Caco-2 (cell line): ENCODE measurements at places on chromosomes 1 and 21. TPM values are rescaled to one million over a fixed set of nuclear protein-coding genes. Genes with fewer than 3 reads are reported as not detected.

DNA sequence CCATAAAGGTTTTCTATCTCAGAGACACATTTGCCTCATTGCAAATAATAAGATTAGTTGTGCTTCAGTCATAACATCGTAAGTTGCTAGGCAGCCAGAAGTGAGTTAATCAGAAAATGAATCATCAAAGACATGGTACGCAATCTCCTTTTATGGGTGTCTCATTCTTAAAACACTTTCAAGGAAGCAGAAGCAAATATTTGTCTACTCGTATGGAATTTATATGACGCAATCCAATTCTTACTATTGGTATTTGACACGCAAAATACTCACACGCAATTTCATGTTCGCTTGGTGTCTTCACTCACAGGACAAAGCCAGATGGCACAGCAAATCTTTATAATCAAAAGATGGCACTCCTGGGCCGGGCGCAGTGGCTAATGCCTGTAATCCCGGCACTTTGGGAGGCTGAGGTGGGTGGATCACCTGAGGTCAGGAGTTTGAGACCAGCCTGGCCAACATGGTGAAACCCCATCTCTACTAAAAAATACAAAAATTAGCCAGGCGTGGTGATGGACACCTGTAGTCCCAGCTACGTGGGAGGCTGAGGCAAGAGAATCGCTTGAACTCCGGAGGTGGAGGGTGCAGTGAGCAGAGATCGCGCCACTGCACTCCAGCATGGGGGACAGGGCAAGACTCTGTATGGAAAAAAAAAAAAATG is 56.4 kb downstream of the HLCS start:
- H3K4me3 ChIP-seq, result no peak overlapping the region
- peaks cover 26% of the 10 kb centered on the region for H3K4me1 ChIP-seq
- H3K27me3 ChIP-seq, result no peaks in the 10 kb centered on the region
- peak overlapping the region; percentile 99 for H3K27ac ChIP-seq
- DNase-seq, result peak; percentile 78
- no peaks in the 10 kb centered on the region for H3K36me3 ChIP-seq

DNA sequence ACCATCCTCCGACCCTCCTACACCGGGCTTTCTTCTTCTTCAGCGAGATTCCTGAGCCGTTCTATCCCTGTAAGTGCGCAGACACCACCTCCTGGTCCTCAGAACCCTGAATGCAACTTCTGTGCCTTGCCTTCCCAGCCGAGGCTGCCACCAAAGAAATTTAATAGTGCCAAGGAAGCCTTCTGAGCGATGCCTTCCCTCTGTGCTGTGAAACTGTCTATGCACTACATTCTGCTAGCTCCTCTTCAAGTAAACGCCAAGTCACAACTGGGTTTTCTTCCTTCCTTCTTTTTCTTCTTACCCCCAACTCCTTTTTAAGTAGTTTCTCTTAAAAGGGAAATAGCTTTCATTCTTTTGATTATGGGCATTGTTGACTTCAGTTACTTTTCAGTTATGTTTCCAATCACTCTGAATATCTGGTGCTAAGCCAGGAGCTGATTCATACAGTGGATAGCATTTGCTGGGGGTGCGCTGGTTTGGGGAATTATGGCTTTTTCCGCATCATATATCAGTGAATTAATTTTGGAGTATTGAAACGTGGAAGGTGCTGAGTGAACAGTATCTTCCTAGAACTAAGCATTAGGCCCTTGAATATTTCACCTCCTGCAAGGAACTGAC is 38.6 kb upstream of the GPR88 start:
- H3K4me3 ChIP-seq, result no peak overlapping the region
- H3K36me3 ChIP-seq, result no peaks in the 10 kb centered on the region
- no peaks in the 10 kb centered on the region for H3K4me1 ChIP-seq

GRCh38 chr1:182617014-182617429 is 12.8 kb upstream of the RGS16 start:
- no peak overlapping the region for H3K4me3 ChIP-seq
- peak overlapping the region; percentile 55 for H3K27ac ChIP-seq
- no peaks in the 10 kb centered on the region for H3K4me1 ChIP-seq
- no peaks in the 10 kb centered on the region for H3K27me3 ChIP-seq

DNA sequence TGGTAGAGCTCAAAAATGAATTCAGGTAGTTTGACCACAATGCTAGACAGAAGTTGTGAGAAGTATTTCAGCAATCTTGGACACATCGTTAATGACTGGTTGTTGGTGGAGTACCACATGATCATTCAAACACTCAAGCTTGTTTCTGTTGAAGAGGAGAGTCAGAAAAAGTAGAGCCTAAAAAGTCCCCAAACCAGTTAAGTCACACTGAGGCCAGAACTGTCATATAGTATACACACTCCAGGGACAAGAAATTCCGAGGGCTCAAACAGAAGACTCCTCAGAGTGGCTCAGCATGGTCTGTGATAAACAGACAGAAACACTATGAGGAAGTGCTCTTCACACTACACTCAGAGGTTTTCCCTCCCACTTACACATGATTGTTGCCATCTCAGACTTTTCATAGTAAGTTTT is 5.8 kb downstream of the TRIM33 start:
- no peaks in the 10 kb centered on the region for H3K27me3 ChIP-seq
- no peak overlapping the region for H3K27ac ChIP-seq
- DNase-seq, result no peak
- H3K4me3 ChIP-seq, result no peak overlapping the region
- H3K36me3 ChIP-seq, result no peaks in the 10 kb centered on the region

ANKRD65 gene
- 1.6 and 3.2 TPM in 2 replicates for total RNA-seq
